DMS 273 treated with DMSO at 0.1 percent for 48 hours (cell line): ENCODE measurements at places on chromosomes 16 and 17.

- DNase-seq, result peak; percentile 54
Measured at GRCh38 chr17:17041018-17041521, 1.2 kb upstream of the MPRIP start.

DNA sequence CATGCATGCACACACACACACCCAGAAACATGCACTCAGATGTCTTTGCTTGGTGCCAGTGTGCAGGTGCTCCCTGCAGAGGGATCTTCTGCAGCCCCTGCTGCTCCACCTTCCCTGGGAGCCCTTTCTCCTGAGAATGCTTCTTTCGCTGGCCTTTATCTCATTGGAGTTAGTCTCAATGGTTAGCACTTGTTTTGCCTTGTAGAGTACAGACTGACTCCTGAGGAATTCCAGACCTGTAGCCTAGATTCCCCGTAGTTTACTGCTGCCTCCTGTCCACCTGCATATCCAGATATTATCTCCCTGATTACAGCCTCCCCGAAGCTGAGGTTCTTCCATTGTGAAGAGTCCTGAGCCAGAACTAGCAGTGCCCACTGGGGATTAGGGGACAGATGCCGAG is 3.1 kb upstream of the KRT12 start:
- no peak for DNase-seq

- DNase-seq, result no peak
Measured at GRCh38 chr16:13244770-13245169, 343.4 kb downstream of the SHISA9 start.

- no peak for DNase-seq
Measured at GRCh38 chr17:49054342-49055092, 57.3 kb downstream of the IGF2BP1 start.

DNA sequence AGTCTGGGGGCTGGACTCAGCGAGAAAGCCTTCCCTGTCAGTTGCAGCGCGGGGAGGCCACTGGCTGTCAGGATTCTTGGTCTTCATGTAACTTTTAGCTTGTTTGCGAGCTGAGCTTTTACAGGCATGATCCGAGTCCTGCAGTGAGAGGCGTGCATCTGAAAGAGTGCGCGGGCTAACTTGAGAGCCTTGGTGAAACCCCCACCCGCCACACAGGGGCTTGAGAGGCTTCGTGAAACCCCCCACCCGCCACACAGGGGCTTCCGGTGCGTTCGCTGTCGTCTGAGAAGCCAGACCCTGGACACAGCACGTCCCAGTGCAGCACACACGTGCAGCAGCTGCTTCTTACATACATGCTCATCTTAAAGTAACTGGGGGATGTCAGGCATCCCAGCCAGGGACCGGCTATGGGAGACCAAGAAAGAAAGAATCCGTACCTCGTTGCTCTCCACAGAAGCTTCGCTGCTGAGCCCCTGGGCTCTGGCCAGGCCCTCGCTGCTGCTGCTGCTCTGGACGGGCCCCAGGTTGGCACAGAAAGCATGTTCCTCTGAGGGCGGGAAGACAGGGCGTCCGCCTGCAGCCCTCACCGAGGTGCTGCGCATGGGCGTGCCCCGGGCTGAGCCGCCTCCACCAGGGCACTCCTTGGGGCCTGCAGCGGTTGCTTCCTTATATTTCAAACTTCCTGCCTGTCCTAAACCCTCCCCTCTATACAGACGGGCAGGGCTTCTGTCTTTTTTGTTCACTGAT is 7.8 kb downstream of the NUDT16L1 start:
- no peak for DNase-seq

DNA sequence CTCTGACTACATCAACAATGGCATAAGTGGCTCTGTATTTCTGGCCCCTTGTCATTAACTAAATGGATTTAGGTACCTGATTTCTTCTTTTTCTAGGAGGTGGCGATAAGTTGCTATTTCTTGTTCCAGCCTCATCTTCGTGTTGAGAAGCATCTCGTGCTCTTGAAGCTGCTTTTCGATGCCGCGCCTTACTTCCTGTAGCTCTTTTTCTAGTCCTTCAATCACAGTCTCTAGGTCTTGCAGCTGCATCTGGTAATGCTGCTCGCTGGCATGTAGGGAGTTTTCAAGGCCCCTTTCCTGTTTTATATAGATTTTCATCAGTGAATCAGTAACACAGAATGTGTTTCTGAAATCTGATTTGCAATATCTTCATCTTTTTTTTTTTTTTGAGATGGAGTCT is 5.1 kb downstream of the KRT222 start:
- DNase-seq, result no peak
